CD4-positive, alpha-beta T cell treated with Interleukin-6 for 4 hours (primary cell): ENCODE measurements at places on chromosomes 5 and 9.

GRCh38 chr9:124776618-124776953, 347 bp upstream of the OLFML2A start:
- DNase-seq = no peak

DNA sequence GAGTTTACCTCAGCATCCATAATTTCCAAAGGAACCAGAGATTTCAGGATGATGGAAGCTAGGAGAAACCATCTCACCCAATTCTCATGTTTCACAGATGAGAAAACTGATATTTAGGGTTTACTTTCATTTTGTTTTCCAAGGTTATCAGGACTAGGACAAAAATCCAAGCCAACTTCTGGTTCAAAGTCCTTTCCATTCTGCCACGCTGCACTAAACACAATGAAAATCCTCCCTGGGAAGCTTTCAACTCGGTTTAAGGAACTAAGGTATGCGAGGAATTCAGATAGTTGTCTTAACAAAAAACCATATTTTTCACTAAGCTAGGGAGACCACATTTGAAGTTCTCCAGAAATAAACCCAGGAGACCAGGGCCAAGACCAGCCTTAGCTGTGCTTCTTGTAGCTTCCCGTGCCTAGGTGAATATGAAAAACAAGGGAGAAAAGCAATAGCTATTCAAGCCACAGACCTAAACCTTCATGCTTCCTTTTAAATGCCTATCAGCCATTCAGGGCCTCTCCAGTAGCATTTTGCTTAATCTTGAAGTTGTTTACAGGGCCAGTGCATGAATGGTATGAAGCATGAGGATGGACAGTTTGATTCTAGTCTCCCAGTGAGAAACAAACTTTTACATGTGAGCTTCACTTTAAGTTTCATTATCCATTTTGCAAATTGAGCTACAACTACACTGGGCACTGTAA, 167.9 kb downstream of the DENND1A start:
- DNase-seq = no peak

DNA sequence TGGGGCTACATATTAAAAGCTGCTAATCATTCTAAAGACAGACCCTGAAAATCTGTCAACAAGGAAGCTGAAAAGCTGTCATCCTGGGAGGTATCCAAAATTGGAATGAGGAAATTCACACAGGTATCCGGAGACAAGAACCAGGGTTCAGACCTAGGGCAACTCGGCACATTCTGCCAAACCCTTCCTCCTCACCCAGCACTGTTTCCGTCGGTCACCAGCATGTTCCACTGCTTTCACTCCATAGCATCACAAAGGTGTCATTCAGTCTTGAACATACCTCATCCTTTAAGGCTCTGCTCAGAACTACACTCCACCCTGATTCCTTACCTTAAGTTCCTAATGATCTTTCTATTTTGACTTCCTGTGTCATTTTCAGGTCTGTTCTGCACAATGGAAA, 153.1 kb upstream of the RASA1 start:
- no peak for DNase-seq

DNA sequence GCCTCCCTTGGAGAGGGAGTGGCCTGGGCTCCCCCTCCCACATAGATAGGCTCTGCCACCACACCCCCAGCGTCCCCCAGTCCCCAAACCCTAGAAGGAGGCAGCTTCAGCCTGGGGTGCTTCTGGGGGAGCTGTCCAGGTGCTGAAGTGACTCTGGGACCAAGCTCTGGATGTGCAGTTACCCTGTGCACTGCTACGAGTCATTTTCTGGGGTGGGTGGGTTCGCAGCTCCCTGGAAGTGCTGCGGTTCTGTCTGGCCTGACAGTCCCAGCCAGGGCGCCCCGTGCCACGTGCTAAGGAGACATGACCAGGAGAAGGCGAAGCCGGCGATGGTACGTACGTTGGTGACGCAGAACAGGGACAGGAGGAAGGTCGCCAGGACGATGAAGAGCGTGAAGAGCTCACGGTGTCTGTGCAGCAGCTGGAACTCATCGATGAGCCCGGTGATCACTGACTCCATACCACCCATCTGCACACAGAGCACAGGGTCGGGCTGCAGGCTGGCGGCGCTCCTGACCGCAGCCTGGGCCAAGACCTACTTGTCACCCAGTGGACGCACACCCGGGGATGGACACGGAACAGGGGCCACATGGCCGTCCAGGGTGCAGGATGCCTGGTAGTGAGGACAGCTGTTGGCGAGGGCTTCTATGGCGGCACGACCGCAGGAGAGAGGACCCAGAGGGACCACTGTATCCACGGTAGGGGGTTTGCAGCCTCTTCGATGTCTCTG, 35.7 kb downstream of the SLC6A3 start:
- no peak for DNase-seq
